Left renal pelvis (tissue), 4 donors: ENCODE measurements at places on chromosomes 11 and 22. TPM values are rescaled to one million over a fixed set of nuclear protein-coding genes. Genes with fewer than 3 reads are reported as not detected.

DNA sequence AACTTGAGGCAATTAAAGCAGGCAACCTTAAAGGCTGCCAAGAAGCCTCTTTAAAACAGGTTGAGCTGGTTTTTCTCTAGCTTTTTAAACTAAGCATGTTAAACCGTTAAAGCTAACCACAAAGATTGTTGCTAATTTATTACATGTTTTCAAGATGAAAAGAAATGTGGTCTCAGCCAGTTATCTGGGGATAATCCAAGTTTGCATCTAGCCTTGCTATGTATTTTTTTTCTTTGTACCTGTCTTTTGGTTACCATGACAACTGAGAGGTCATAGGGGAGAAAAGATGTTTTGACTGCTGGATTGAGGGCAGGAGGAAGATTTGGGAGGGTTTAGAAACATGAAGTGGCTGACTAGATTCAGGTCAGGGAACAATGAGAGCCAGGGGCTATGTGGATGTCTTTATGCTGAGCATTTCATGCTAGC, 19.2 kb upstream of the PGM2L1 start:
- DNase-seq, result peak; percentile 16

The TRPC6 gene
- polyA plus RNA-seq, result 7.0 TPM

DNA sequence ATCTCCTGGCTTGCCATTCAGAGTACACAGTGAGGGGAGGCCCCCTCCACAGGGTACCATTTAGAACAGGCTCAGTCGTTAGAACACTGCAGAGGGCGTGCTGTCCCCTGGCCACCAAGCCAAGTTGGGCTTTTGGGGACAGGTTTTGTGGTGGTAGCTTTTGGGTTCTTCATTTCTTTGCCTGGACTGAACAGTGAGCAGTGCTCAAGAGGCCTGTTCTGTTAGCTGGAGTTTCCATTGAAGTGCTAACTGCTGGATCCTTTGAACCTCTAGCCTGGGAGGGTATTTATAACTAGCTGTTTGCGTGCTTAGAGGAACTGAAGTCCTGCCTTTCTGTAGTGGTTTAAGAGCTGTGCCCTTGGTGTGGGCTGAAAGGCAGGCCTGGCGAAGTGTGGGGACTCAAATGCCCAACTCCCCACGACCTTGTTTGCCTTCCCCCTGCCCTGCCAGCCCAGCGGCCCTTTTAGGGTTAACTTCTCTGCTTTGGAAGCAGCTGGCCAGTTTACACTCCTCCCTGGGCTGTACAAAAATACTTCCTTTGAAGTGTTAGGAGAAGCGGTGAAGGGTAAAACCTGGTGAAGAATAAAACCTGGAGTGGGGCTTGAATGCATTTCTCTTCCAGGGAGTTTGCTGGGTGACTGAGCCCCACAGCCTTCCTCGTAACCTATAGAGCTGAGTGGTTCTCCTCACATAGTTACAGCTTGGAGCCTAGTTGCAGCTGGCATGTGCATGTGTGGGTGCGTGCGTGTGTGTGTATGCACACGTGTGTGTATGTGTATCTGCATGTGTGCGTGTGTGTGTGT, 34.6 kb downstream of the ZNRF3 start:
- peak; percentile 89 for DNase-seq

DNA sequence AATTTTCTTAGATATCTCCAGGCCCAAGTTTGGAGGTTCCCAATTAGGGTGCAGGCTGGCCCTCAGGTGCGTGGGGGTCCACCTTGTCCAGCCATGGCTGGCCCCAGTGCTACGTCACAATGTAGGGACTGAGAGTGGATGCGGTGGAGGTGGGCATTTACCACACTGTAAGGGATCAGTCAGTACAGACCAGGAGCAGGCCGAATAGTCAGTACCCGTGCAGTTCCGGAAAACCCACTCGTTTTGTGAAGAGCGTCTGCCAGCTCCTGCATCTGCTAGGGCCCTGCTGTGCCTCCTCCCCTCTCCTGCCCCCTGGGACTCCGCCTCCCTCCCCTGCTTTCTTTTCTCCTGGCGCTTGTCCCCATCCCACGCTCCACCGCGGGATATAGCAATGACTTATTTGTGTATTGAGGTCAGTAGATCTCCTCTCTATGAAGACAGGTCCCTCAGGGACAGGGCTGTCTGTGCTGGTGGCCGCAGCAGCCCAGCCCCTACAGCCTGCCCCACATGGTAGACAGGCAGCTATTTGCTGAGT, 50.4 kb upstream of the SEPTIN5 start:
- DNase-seq, result peak; percentile 51

- no peak for DNase-seq
Measured at GRCh38 chr11:8311366-8311765, 47.7 kb upstream of the LMO1 start.

- DNase-seq, result no peak
Measured at GRCh38 chr22:50545522-50546325, at the start of gene KLHDC7B. KLHDC7B (plus strand) TSS chr22:50545899; CDS start chr22:50546244, 345 bp downstream.

GRCh38 chr11:122998727-122999366, 17.2 kb upstream of the BSX start:
- DNase-seq, result no peak
